T-cell (primary cell): ENCODE measurements at places on chromosomes 5 and 9.

DNA sequence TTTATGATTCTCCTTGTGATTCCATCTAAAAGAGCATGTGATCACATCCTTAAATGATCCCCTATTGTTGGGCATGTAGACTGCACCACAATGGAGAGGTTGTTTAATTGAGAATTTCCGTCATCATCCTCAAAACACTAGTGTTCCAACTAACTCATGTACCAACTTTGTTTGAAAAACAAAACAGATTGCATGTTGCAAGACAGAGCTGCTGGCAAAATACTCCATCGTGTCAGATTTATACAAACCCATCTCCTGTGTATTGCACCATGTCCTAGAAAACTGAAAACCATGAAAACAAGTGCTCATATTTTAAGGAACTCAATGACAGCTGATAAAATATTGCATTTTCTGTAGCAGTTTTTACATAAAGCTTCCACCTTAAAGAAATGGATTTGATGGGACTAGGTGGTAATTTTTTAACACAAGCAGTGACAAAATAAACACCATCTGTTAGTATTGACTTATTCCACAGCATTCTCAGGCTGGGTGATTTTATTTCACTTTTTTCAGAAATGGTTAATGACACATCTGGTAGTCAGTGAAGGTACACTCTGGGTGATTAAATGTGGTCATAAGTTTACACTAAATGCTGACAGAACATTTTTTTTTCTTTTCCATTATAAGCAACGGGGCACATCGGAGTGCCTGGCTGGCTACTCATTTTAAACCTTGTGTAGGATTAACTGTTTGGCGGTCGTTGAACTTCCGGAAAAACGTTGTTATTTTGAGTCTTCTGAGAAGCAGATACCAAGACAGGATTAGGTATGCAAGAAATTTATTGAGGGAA is 602.9 kb upstream of the WWC1 start:
- no peak for DNase-seq

- no peak for DNase-seq
Observed at GRCh38 chr5:175681045-175681967, 23.4 kb downstream of the HRH2 start.

DNA sequence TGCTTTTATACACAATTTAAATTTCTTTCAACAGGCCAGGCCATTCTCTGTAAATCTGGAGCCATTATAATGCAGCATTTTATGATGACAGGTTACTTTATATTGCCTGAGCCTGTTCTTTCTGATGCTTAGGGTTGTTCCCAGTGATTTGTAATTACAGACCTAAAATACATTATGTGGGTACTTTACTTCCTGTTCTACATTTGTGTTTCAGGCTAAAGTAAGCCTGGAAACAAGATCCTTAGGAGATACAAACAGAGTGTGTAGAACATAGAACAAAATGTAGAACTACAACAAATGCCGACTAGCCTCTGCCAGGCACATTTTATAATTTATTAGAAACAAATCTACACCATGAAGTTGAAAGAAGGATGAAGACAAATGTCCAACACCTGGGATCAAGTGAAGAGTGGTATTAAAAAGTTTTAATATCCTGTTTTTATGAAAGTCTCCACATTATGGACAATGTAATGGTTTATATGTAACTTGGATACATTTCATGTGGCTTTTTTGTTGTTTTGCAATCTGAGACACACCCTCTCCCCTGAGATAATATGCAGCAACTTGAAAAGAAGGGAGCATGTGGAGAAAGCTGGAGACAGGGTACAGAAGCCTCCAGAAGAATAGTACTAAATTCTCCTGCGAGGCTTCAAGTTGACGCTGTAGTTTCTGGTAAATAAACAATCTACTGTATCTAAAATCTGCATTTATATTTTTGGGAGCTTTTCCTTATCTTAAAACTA is 46.9 kb downstream of the VCAN start:
- DNase-seq = no peak

DNA sequence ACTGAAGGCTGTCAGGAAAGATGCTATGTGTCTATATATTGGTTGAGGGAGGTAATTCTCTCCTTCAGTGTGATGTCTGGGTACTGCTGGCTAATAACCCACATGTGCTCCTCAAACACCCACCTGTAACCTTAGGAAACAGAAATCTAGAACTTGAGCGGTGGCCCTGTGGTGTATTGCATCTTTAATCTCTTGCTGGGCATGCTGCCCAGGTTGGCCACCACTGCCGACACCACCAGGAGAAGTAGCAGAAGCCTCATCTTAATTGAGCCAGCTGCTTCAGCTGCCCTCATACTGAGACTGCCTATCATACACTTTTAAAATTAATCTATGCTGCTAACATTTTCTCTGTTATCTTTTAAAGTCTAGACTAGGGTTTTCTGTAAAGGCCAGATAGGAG is 103.5 kb upstream of the C5orf63 start:
- no peak for DNase-seq
